ENCODE measurements at places on chromosomes 12 and 14.
A peak's percentile ranks its signal among the peaks of the same experiment; 100 is the strongest.

DNA sequence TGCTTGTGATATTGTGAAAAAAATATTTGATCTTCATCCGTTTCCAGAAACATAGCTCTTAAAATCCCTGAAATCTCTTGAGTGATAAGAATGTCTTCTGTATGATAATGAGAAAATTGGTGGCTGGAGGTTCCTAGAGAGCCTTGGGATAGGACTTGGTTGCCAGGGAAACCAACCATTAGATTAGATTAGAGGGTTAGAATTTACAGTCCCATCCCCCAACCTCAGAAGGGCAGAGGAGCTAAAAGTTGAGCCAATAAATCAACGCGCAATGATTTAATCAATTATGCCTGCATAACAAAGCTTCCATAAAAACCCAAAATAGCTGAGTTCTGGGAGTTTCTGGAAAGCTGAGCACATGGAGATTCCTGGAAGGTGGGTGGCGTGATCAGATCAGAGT is 10.6 kb downstream of the SEL1L start:
- no peak for DNase-seq

DNA sequence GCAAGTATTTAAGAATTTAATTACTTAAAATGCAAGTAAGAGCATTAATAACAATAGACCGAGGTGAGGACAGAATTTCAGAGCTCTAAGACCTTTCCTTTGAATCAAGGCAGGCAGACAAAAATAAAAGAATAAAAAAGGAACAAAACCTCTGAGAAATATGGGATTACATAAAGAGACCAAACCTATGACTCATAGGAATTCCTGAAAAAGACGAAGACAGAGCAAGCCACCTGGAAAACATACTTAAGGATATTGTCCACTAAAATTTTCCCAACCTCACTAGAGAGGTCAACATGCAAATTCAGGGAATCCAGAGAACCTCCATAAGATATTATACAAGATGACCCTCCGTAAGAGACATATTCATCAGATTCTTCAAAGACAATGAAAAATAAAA is 325.1 kb downstream of the AEBP2 start:
- no peak for DNase-seq

- no peak for DNase-seq
Observed at GRCh38 chr12:39441189-39441962, 1.5 kb downstream of the KIF21A start.

DNA sequence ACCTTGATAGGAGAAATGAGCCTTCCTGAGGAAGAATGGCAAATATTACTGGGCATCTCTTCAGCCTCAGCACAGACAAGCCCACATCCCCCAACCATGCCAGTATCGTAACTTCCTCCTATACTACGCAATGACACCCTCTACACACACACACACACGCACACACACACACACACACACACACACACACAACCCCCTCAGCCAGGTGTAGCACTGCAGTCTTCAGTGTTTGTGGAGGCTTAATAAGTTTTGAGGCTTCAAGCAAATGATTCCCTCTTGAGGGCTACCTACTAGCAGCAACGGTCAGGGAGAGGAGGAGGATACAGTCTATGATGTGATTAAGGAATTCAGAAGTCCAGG is 1.6 kb downstream of the DGKA start:
- DNase-seq = no peak

GRCh38 chr14:72783741-72784140 is 110.2 kb downstream of the DPF3 start:
- DNase-seq = peak; percentile 41

- DNase-seq = no peak
Observed at GRCh38 chr12:121090586-121091514, 41.8 kb upstream of the P2RX7 start.

- no peak for DNase-seq
Observed at GRCh38 chr12:10094646-10095395, 4.0 kb downstream of the CLEC1A start.

DNA sequence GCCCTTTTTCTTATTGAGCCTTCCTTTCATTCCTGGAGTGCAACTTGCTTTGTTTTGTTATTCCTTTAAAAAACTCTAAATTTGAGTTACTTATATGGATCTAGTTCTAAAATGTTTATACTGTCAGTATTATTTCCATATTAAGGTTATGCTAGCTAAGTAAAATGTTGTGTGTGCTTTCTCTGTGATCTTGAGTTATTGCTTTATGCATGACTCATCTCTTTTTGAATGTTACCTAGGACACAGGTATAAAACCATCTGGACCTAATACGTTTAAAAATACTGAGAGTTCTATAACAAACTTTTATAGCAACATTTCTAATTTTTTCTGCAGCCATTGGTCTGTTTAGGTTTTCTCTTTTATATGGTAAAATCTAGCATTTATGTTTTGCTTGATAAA is 132.8 kb upstream of the LGR5 start:
- DNase-seq = no peak

GRCh38 chr14:57549765-57550420 is 56.2 kb upstream of the CCDC198 start:
- DNase-seq = no peak

DNA sequence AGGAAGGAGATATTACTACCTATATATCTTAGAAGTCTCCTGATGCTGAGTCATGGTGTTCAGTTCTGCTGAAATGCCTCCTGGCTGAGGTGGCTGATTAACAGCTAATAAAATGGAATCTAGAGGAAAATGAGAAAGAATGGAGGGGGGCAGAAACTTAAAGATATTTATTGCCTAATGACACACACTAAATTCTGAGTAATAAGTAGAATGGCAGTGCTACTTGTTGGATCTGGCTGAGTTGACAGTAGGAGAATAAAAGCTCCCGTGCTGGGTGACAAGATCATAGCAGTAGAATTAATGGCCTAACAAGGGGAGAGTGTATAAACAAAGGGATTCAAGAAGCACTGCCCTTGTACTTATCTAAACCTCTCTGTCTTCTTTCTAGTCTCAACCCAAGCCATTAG is 137.5 kb downstream of the CNTN1 start:
- DNase-seq = no peak

GRCh38 chr14:99537399-99537798 is 56.2 kb downstream of the CCNK start:
- DNase-seq = no peak

- no peak for DNase-seq
Observed at GRCh38 chr12:9960590-9960989, 10.6 kb upstream of the CLEC12A start.

DNA sequence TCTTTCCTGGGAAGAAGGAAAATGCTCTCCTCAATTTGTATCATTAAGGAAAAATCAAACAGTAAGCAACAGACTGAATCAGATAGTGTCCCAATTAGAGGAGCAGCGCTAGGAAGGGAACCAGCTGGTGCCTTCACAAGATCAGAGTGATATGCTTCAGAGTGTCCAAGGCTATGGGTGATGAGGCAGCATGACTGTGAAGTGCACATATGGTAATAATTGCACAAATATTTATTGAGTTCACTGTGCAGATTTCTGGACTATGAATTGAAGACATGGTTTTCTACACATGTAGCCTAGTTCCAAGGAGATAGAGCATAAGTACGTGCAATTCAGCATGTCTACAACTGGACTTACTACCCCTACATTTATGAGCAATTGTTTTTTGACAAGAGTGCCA is 78.8 kb upstream of the EVL start:
- no peak for DNase-seq

DNA sequence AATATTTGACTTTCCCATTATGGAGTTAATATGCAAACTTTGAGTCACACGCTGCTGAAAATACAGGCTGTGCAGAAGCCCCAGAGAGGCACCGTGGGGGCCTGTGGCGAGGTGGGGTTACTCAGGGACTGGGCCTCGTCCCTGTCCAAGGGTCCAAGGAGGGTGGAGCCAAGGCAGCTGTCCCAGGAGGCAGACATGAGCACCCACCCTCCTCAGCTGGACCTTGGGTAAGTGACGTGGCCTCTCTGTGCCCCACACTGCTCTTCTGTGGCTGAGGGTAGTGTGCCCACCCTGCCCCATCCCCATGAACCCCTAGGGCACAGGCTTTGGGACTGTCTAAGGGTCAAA is 39.4 kb downstream of the FAM222A start:
- no peak for DNase-seq

DNA sequence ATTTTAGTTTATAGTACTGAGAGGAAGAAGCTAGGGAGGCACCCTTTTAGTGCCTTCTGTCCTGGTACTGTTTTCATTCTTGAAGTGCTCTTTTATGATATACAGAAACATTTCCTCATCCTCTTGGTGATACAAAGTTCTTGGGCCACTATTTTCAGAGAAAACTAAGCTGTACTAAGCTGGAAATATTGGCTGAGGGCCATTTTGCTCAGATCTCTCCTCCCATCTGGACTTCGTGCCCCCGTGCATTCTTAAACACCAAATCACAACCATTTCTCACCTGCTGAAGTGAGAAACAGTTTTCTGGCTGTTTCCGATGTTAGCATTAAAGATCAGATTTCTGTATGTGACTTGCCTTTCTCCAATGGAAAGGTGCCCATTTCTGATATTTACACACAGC is 158.9 kb downstream of the FBXL14 start:
- no peak for DNase-seq

DNA sequence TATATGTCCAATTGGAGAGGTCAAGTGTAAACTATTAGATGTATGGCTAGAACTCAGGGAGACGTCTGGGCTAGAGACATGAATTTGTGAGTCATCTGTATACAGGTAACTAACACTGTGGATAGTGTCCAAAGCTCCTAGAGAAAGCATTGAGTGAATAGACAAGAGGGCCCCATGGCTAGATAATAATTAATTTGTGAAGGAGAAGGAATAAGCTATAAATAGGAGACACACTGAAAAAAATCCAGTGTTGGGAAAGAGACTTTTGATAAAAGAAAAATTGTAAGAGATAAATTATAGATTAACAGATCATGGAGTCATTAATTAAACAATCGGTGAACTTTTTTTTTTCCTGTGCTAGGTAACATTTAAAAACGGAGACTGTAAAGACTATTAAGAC is 326.6 kb upstream of the PRICKLE1 start:
- DNase-seq = no peak

DNA sequence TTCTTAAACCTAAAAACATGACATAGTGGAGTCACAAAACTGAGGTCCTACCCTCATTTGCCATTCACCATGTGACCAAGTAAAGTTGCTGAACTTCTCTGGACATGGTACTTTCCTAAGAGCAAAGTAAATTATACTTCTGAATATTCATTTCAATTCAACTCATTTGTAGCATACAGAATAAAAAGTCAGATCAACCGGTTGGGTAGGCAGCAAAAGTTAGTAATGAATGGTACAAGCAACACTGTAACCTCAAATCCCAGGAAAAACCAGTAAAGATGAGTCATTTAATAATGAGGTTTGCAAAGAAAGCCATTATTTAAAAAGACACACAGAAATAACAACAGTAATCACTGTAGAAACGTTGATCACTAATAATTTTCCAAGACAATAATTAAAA is 8.7 kb downstream of the POLE2 start:
- no peak for DNase-seq

DNA sequence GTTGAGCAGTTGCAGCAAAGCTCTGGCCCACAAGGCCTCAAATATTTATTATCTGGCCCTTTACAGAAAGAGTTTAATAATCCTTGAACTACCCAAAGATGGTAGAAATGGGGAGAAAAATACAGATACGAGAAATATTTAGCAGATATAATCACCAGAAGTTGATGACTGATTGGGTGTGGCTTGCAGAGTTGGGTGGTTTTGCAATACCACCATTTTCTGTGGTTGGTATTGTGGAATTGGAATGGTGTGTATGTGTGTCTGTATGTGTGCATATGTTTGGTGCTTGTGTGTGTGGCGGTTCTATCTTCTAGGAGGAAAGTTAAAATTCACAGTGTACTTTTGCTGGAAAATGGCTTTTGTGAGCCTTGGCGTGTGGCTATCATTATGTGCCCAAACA is 85.4 kb upstream of the MANSC4 start:
- no peak for DNase-seq

- DNase-seq = no peak
Observed at GRCh38 chr14:91318911-91319310, 74.4 kb upstream of the GPR68 start.

DNA sequence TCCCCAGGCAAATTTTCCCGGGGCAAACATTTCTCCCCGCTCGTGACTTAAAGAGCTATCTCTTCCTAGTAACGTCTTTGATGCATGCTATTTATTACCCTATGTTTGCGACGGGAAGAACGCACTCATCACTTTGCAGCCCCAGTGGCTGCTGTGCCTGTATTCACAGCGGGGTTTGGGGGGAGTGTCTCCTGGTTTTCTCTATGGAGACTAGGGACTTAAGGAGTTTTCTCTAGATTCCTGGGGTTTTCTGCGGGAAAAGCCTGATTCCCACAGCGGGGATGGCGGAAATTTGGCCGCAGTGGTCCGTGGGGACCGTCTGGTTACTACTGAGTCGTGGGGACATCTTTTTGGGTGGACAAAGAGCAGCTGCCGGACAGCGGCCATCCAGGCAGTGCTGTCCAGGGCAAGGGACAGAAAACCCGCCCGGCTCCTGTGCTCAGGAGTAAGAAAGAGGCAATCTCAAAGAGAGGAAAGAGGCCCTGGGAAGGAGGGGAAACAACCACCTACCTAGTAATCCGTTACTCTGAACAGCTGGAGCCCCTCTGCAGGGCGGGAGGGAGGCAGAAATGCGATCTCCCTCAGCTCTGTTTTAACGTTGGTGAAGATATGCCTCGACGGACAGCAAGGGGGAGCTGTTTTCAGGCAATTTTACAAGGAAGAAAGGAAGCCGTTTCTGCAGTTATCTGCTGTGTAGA is 771 bp upstream of the AVPR1A start:
- DNase-seq = peak; percentile 84

GRCh38 chr14:95664546-95664945 is 21.7 kb upstream of the TCL1B start:
- DNase-seq = no peak

DNA sequence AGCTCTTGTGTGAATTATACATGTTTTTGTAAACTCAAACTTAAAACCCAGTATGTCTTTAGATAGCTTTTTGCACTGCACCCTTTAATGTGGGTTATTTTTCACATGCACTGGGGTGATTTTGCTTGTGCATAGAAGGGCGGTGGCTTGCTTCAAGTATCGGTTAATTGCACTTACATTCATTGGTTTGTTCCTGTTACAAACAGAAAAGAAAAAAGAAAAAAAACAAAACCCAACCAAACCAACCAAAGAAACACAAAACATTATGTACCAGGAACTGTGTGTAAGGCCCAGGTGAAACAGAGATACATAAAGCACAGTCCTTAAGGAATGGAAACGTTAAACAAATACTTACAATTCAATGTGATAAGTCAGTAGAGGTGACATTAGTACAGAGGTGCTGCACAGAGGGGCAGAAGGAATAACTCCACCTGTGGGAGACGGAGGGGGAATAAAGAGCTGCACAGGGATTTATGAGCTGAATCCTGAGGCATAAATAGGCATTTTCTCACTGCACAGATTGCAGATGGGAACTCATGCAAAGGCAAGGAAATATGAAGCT is 151.4 kb downstream of the KTN1 start:
- no peak for DNase-seq

DNA sequence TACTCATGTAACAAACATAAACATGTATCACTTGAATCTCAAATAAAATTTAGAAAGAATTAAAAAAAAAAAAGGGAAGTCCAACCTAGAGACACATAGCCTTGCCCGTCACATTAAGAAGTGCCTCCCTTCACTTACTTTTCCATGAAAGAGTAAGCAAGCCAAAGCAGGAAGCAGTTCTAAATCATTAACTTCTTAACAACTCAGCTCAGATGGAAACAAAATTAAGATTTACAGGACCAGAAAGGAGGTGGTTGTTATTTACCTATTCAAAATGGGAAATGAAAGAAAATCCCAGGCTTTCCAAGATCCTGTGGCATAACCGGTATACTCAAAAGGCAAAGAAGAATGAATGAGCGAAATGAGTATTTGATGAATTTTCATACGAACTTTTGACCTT is 258.6 kb upstream of the DCN start:
- DNase-seq = no peak
